ENCODE measurements at places on chromosomes 4 and X.

DNA sequence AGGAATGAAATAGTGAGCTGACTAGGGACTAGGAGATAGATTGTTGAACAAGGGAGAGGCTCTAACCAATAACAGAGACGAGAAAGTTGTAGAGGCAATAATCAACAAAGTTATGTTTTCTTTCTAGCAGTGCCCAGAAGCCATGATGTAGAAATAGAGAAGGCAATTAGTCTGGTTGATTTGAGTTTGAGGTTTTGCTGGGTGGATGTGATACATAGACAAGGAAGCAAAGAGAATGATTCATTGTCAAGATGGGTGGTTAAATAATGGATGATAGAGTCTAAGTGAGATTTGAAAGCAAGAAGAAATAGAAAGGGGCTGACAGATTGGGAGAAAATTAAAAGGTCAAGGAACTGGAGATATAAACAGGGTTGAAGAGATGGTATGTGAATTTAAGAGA, 11.2 kb downstream of the RBM41 start:
- no peak for DNase-seq

GRCh38 chr4:21744046-21744445, 204.5 kb downstream of the KCNIP4 start:
- no peak for DNase-seq

GRCh38 chrX:50211510-50211909, 6.9 kb downstream of the CCNB3 start:
- no peak for DNase-seq

GRCh38 chr4:82899374-82900065, 1.0 kb upstream of the THAP9 start:
- DNase-seq, result no peak

GRCh38 chrX:641671-642435, 11.3 kb downstream of the SHOX start:
- no peak for DNase-seq

GRCh38 chr4:54843946-54844345, 186.2 kb downstream of the KIT start:
- no peak for DNase-seq

- no peak for DNase-seq
Measured at GRCh38 chrX:123859409-123859845, 426 bp upstream of the XIAP start.

GRCh38 chrX:123357941-123358340, 173.9 kb downstream of the GRIA3 start:
- no peak for DNase-seq

GRCh38 chrX:21958916-21959315, 18.4 kb downstream of the SMS start:
- no peak for DNase-seq

DNA sequence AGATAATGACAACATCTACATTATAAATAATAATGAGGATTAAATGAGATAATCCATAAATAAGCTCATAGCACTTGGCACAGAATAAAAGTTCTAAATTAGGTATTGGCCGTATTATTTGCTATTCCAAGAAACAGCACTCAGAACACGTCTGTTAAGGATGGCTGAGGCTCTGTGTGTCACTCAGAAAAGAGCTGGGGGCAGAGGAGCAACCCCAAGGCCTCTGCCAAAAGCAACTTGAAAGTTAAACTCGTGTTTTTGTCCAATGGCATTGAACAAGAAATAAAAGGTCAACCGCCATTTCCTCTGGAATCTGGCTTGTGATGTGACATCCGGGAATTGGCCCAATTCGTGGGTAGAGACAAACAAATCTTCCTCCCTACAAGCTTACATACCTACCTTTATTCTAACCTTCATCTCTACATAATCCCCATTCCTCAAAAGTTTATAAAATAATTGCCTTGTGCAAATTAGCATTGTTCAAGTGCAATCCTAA, 42.3 kb upstream of the FAM241A start:
- no peak for DNase-seq

- DNase-seq, result no peak
Measured at GRCh38 chr4:91035276-91035675, 908.1 kb downstream of the CCSER1 start.

- DNase-seq, result peak; percentile 79
Measured at GRCh38 chr4:52861879-52862616, at the start of gene RASL11B. Gene RASL11B, plus strand, starts transcription at chr4:52862317. Its CDS starts 191 bp downstream, at chr4:52862508.

DNA sequence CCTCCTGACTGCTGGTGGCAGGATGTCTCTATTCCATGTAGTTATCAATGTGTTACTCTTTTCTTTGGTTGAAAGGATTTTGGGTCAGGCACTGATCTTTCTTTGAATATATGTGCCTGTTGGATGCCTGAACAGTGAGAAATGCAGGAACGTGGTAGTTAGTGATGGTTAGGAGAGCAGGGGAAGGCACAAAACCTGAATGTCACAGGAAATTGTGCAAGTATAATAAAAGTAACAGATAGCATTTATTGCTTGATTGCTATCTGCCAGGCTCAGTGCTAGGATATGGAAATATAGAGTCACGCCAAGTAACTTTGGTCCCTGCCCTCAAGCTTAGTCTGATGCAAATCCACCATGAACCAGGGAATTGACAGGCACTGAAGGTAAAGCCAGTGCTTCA, 219.8 kb upstream of the FAT1 start:
- DNase-seq, result no peak

GRCh38 chr4:83828601-83829000, 292.7 kb downstream of the GPAT3 start:
- no peak for DNase-seq

GRCh38 chr4:88144866-88145300, 13.6 kb downstream of the ABCG2 start:
- DNase-seq, result no peak

GRCh38 chr4:38106886-38107514, 146.8 kb downstream of the PTTG2 start:
- DNase-seq, result no peak

DNA sequence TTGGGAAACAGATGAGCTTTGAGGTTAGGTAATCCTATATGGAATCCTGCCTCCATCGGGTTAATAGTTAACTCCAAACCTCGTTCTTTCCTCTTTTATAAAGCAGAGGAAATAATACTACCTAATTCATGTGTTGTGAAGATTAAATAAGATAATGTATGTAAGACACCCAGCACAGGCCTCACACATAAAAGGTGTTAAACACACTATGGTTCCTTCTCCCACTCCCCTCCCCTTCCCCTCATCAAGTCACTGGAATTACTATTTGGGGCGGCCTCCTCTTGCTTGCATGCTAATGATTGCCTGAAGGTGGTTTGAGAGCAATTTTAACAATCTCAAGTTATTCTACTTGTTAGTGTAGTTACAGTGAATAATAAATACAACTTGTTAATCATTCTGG, 404.4 kb upstream of the RASGEF1B start:
- no peak for DNase-seq

- no peak for DNase-seq
Measured at GRCh38 chr4:13665701-13666660, 38.5 kb upstream of the BOD1L1 start.

GRCh38 chr4:169272265-169272886, 1.6 kb upstream of the SH3RF1 start:
- no peak for DNase-seq

DNA sequence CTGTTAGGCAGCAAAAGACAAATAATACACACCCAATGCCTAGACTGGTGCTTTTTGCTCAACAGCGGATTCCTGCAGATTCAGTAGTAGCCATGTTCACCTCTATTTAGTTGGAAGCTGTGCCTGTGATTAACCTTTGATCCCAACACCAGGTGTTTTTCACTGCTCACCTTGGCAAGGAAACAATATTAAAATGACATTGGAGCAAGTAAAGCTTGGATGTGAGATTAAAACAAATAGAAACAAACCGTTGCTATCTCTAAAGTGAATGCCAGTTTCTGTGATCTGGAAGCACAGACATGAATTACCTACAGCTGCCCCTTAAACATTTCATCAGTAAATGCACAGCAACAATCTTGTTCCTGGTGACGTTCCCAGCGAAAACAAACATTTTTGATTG, 35.7 kb downstream of the MAGEB17 start:
- DNase-seq, result no peak

GRCh38 chrX:79506001-79506400, 138.9 kb upstream of the ITM2A start:
- no peak for DNase-seq

DNA sequence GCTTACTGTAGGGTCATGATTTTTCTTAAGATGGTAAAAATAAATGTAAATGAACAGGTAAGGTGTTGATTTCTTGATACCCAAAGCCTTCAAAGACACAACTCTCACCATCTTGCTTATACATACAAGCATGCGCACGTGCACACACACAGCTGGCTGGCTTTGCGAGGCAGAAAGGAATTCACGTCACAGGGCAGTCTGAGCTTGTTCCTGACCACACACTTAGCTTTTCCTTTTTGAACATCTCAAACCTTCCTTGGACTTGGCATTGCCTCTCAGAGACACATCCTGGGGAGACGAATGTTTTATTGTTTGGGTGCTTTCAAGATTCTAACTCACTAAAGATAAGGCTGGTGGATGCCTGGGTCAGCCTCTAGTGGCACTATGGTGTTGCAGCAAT, 175.0 kb downstream of the NHS start:
- no peak for DNase-seq

DNA sequence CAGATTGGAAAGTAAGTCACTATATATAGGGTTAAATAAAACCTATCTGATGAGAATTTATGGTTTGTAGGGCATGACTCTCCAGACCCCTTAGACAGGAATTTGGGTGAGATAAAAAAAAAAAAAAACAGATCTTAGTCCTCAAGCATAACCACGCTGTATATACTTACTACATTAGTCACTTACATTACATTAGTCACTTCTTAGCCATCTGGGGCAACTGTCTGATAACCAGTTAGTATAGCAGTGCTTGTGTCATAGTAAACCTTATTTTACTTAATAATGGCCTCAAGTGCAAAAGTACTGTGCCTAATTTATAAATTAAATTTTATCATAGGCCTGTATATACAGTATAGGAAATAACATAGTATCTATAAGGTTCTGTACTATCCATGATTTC, 60.2 kb upstream of the RPS6KA6 start:
- no peak for DNase-seq

- no peak for DNase-seq
Measured at GRCh38 chr4:138945840-138946239, 69.7 kb upstream of the NOCT start.

GRCh38 chr4:131426023-131426758, 1722.9 kb upstream of the PCDH10 start:
- DNase-seq, result no peak

GRCh38 chr4:86452924-86453531, 93.2 kb upstream of the MAPK10 start:
- no peak for DNase-seq

DNA sequence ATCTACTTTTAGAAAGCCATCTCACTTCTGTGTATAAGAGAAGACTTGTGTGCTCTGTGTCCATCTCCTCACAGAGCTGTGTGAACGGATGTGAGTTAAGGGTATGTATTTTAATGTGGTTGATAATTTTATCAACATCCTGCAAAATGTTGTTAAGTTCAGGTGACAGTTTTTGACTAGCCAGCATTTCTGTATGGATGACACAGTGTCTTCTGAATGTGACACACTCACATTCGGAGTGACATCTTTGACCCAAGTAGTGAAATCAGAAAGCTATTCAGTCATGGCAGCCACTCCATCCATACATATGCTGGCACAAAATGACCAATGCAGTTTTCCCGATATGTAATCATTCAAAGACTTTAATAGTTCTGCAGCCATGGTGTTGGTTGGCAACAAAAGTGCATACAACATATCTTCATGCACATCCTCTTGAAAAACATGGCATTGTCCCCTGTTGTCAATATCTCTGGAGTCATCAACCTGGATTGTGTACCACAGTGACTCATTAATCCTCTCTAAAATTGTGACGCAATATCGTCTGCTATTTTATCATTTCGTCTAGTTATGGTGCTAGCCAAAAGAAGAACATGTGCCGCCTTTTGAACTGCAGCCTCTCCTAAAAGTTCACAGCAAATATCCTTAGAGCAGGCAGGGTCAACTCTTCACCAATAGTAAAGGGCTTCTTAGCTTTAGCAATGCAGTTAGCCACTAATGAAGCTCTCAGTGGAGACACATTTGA, 6.8 kb upstream of the FGF2 start:
- DNase-seq, result no peak

DNA sequence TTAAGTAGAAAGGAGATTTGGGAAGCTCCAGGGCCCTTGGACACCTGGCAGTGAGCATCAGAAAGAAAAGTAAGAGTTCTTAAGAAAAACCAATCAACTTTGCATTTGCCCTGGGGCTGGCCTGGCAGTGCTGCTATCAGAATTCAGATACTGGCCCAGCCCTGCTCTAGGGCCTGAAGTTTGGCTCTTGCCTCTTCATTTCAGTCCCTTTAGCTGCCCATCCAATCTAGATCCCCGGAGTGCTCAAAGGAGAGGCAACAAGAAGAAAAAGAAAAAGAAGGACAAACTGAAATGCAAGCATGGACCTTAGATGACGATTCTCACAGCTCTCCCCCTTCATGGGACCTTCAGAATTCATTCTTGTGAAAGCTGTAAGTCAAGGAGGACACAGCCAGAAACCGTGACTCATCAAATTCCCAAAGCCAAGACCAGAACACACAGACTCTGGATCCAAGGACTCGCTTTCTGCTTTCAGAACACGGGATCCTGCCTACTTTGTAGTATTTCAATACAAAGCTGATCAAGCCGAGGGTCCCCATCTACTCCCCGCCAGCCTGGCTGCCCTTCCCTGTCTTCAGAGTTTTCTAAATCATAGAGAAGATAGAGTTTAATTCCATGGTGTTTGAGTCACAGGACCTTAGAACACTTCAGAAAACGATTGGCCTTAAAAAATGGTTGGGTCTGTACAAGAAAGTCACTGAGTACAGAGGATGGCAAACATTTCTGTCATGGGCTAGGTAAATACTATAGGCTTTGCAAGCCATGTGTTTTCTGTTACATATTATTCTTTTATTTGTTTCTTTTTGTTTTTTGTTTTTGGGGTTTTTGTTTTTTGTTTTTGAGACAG, 103.7 kb downstream of the RBM47 start:
- no peak for DNase-seq

GRCh38 chr4:84920617-84921016, 45.9 kb downstream of the WDFY3 start:
- no peak for DNase-seq

GRCh38 chr4:34182306-34182705, 2062.0 kb downstream of the ARAP2 start:
- no peak for DNase-seq

DNA sequence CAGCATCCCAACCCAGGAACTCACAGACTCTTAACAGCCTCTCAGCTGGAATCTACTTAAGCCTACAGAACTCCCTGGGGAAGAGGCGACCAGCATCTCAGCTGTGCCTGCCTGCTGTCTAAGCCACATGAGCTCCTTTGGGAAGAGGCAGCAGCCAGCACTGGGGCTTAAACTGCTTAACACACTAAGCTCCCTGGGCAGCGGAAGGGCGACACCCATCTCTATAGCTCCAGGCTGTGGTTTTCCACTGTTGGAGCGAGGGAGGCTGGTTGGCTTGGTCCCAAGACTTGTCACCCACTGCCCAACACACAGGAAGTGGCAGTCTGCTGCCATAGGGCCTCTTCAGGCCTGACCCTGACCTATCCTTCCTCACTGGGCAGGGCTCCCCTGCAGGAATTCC, 1544.1 kb upstream of the ADGRL3 start:
- no peak for DNase-seq

GRCh38 chr4:181006499-181007260, 1236.5 kb upstream of the TENM3 start:
- DNase-seq, result no peak

- no peak for DNase-seq
Measured at GRCh38 chr4:140135529-140136088, 18.4 kb downstream of the MAML3 start.

Data from stimulated activated CD4-positive, alpha-beta T cell treated with anti-CD3 and anti-CD28 coated beads, Interleukin-4, amount 100 ng/mL, for 4 hours (primary cell).